CD4-positive, alpha-beta T cell treated with Interleukin-15 for 1 hour (primary cell): ENCODE measurements at places on chromosomes 4 and X.
A peak's percentile ranks its signal among the peaks of the same experiment; 100 is the strongest.

- no peak for DNase-seq
Measured at GRCh38 chrX:26889574-26889973, 573.6 kb downstream of the PPP4R3C start.

DNA sequence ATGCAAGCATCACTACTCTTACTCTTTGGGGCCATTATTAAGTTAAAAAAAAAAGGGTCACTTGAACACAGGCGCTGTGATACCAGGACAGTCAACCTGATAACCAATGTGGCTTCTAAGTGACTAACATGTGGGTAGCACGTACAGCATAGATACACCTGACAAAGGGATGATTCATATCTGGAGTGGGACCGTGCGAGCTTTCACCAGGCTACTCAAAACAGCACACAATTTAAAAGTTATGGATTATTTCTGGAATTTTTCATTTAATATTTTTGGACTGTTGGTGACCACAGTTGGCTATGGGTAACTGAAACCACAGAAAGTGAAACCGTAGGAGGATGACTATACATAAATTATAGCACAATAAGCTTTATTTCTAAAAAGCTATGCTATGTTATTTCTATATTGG is 113.8 kb upstream of the STIM2 start:
- no peak for DNase-seq

GRCh38 chrX:8310409-8310808 is 139.3 kb upstream of the VCX2 start:
- DNase-seq = no peak

DNA sequence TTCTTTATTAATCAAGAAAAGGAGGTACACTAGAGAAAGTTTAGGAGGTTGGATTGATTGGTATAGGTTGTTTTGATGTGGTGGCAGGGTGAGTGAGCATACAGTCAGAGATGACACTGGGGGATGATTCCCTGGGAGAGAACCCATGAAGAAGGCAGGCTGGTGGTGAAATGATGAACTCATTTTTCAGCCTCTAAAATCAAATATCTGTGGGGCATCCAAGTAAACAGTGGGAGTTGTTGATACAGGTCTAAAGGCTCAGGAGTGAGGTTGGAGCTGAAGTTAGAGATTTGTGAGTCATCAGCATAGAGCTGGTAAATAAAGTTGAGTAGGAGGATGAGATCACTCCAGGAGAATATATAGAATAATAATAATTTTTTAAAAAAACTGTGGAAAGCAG is 10.0 kb upstream of the AP1S2 start:
- DNase-seq = no peak

DNA sequence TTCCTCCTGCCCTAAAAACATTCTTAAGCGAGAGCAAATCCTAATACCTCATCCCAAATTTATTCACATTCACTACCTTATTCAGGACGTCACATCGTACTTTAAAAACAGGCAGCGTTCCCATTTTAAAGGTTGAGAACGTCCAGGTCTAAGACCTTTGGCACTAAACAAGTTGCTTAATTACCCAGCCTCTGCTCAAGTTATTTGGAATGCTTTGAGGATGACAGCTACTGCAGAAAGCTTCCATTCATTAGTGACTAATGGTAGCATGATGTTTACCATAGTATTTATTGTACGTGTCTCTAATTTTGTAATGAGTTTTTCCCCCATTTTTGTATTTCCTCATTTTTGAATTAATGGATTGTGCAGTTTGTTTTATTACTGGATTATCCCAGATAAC is 1.5 kb downstream of the USP38 start:
- no peak for DNase-seq

- DNase-seq = no peak
Measured at GRCh38 chr4:164508771-164509170, 245.2 kb upstream of the SMIM31 start.

DNA sequence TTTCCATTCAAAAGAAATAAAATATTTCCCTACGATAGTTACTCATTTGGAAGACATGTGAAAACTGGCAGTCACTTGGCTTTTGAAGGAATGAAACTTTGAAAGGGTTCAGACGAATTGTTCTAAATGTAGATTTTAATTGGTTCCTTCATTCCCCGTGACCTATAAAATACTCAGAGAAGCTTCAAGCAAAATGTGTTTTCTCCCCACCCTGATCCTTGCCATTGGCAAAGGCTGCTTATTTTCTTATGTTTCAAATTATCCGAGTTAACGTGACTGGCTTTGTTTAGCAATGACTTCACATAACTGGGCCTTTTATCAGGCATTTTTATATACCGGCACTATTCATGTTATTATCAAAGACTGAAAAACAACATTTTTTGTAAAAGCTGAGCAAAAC is 204.1 kb upstream of the NEIL3 start:
- DNase-seq = no peak

DNA sequence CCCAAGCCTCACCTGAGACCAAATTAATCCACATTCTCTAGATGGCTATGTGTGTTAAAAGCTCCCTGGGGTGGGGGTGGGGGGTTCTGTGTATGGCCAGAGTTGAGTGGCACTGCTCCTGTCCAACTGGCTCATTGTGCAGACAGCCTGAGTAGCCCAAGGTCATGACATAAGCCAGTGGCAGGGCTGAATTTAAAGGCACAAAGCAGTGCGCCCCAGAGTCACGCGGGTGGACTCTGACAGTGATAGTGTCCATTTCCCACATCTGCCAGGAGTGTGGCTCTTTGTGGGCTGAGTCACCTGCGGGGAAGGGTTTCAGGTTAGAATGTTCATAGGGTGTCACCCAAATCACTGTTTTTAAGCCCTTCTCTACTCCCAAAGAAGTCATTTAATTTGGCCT is 45.4 kb downstream of the SCD5 start:
- DNase-seq = no peak

DNA sequence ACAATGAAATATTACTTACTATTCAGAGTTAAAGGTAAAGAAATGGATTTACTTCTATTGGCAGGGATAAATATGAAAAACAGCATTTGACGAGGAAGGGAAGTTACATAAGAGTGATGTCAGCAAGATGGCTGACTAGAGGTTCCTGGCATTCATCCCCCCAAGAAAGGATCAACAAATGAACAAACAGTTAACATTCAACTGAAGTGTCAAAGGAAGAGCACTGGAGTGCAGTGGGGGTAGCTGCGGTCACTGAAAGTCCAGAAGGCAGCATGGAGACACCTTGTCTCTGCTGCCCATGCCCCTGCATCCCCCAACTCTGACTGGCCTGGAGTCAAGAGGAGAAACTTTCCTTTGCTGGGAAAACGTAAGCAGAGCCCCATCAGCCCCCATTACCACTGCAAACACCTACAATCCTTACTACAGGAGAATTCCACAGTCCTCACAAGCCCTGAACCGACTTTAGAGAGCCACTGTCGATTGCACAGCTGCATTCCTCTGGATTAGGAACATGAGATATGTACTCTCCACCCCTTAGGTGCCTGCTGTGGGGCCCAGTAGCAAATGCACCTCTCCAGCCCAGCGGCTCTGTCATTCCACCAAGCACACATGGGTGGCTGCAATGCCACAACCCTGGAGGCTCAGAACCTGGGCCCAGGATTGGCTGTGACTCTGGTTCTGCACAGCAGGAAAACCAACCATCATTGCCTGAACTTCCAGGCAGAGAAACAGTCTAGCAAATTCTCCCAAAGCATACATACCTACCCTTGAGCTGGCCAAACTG is 79.5 kb downstream of the CBR4 start:
- no peak for DNase-seq

DNA sequence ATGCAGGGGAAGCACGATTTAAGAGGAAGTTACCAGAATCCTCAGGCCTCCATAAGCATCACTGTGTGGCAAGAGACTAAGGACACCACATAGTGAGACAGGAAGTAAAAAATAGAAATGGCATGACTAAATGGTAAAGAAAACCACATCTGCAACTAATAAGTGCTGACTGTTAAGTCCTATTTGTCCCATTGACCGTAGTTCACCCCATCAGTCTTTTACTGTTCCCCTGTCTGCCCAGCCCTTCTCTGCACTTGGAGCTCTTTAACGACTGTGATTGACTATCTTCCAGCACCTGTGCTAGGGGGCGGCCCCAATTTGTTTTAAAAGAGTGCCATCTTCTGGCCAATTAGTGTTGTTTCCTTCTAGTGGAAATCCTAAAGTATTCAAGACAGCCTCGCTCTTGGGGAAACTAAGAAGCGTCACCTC is 94.2 kb downstream of the MAOA start:
- DNase-seq = peak; percentile 48

GRCh38 chrX:111376897-111377578 is 35.0 kb downstream of the DCX start:
- DNase-seq = no peak
